Mesothelial cell of epicardium (in vitro differentiated cells): ENCODE measurements at places on chromosomes 3 and 15. TPM values are rescaled to one million over a fixed set of nuclear protein-coding genes. Genes with fewer than 3 reads are reported as not detected.

GRCh38 chr3:169623971-169624370, 39.5 kb downstream of the MECOM start:
- DNase-seq, result no peak

- no peak for DNase-seq
Observed at GRCh38 chr3:31096661-31097395, 202.4 kb upstream of the GADL1 start.

DNA sequence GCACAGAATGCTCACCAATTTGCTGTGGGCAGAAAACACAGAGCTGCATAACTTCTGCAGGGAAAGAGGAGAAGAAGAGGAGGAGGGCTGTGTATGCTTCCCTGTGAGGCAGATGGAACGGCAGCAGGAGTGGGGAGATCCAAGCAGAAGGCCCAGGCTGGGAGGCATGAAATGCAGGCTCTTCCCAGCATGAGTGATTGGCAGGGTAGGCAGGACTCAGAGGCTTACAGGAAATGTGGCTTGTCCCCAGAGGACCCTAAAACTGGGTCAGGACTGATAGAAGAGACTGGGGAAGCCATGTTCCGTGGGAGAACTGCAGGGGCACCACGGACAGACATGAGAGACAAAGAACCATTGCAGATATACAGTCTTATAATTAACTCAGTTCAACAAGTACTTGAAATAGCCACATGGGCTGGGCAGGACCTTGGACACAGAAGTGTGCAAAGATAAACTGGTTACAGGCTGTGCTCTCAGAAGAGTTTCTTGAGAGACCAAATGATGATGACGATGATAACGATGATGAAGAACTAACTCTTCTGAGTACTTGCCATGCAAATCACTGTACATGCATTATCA, 286.9 kb downstream of the EPHB1 start:
- no peak for DNase-seq

DNA sequence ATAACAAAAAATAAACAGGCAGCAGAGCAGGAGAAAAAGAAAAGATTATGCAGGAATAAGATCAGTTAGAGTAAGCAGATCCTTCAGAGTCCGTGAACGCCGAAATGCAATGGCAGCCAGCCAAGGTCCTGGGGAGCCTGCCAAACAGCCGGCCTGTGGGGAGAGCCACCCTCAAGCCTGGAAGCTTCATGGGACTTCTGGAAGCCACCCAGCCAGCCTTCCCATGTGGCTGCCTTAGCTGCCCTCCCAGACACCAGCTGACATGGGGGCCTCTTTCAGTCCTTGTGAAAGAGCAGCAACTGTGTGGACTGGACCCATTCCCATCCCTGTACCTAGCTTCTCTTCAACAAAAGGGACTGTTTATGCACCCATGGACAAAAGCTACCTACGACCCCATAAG, 64.9 kb upstream of the RAD18 start:
- peak; percentile 66 for DNase-seq

GRCh38 chr3:37279856-37280255, 105.5 kb upstream of the LRRFIP2 start:
- no peak for DNase-seq

The P2RY12 gene
- not detected in 3 replicates for total RNA-seq

The PLSCR2 gene
- 0.31 TPM in 1 of 3 replicates, not detected in the others for total RNA-seq

The ECE2 gene
- total RNA-seq, result not detected in 3 replicates
